AG10803 (cell line): ENCODE measurements at places on chromosomes 7 and 10.

GRCh38 chr10:5498791-5499492 lies 428 bp downstream of the CALML5 start:
- no peak for DNase-seq

DNA sequence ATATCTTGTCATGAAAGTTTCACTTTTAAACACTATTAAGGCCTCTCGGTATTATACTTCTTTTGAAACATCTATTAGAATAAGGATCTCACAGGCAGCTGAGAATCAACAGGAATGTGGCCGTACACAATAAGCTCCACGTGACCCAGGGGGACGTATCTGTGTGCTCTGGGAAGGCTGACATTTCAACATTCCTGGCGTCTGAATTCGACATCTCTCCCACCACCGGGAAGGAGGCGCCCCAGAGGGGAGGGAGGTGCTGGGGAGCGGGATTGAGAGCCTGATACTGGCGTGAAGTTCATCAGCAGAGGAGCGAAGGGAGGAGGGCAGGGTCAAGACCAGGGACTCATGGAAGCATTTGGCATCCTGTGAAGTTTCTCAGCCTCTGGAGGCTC lies 401.3 kb downstream of the DNAJB6 start:
- no peak for DNase-seq

DNA sequence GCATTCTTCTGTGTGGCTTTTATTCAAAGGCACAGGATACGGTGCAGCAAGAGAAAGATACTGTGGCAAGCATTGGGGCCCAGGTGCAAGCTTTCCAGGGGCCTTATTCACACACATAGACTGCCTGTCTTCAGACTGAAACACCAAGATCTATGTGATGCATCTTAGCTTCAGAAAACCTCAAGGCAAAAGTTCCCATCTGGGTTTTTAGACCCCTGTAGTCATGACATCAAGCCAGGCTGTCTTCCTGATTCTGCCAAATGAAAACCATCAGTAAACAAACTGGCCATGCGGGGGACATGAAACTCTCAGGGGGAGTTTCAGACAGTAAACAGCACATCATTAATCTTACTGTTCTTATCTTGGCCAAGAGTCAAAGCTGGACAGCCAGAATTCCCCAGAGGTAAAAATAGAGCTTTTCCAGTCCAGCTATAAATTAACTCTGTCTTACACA lies 9.8 kb downstream of the AGBL3 start:
- no peak for DNase-seq

GRCh38 chr7:123355576-123356190 lies 155.9 kb upstream of the SLC13A1 start:
- no peak for DNase-seq

GRCh38 chr7:92880212-92881090 lies 44.1 kb upstream of the CDK6 start:
- DNase-seq: peak; percentile 20

GRCh38 chr10:129179972-129180678 lies 286.9 kb upstream of the MGMT start:
- no peak for DNase-seq
